ENCODE measurements at places on chromosomes 2 and 18.
A peak's percentile ranks its signal among the peaks of the same experiment; 100 is the strongest.

GRCh38 chr2:147430408-147430807, 414.4 kb upstream of the ACVR2A start:
- DNase-seq, result no peak

GRCh38 chr2:30393510-30393909, 53.5 kb upstream of the LCLAT1 start:
- DNase-seq, result no peak

GRCh38 chr2:142585785-142586184, 291.7 kb upstream of the KYNU start:
- no peak for DNase-seq

DNA sequence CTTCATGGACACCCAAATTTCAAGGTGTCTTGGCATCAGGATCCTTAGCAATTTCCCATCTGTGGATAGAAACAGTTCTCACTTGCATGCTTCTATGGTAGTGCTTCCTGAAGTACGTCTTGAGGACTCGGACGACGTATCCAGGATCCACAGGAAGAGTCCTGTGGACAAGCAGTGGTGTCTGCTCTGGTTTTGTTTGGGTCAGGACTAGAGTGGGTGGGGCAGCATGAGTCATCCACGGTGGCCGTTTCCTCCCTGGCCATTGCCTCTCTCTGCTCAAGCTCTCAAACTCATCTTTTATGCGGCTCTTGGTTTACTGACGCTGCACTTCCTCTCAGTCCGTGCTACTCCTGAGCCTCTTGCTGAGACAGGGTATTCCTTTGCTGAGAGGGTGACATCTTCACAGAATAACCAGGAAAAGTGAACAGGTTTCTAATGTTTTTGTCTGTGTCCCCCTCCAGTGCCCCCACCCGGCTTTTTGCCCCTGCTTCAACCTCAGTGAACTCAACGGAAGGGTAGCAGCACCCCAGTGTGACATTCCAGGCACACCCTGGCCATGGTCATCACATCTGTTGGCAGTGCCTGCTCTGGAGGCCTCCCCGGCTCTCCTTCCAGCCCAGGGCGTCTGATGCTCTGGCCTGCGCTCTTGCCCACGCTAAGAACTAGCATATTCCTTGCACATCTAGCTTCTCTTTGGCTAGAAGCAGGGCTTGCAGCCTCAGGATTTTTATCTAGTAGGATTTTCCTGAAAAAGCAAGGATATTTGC, 62.2 kb downstream of the ARMC9 start:
- DNase-seq, result no peak

DNA sequence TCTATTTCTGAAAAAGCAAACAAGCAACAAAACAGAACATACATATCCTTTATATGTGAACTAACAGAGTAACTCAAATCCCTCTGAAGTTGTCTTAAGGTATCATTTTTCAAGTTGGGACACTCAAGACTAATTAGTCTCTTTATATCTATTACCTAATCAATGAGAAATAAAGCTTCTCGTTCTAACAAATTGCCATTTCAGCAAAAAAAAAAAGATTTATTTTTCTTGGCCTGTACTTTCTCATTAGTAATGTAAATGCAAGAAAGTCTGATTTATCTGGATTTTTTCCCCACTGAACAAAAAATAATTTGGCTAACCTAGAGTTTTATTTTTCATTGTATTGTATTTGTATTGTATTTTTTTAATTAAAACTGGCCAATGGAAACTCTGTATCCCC, 176.1 kb upstream of the NOL4 start:
- DNase-seq, result no peak

DNA sequence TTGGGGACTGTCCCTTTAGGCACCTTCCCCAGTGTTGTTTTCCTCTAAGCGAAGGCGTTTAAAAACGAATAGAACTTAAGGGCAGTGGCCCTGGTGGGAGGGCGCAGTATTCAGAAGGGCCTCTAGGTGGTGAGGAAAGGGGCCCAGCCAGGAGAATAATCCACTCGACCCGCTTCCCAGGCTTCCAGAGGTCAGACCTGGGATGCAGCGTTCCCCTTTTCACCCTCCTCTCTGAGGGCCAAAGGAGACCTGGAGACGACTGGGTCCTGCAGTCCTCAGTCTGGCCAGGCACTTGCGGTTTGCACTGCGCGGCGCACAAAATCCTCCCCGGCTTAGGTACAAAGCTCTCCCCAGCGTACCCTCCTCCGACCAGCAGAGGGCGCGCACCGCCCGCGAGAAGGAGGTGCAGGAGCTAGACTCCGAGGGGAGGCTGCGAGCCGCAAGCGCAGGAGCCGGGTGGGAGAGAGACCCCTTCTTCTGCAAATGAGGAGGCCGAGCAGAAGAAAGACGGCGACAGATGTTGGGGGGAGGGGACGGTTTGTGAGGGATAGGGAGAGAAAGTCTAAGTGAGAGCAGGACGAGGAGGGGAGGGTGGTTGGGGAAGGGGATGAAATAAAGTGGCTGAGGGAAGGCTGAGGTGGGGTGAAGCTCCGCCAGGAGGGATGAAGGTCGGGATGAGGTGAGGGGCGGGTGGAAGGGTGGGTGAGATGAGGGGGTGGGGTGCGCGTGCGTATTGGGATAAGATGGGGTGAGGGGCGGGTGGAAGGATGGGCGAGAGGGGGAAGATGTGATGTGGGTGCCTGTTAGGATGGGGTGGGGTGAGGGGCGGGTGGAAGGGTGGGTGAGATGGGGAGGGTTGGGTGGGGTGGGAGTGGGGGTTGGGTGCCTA, 4.9 kb downstream of the FEV start:
- DNase-seq, result peak; percentile 23

DNA sequence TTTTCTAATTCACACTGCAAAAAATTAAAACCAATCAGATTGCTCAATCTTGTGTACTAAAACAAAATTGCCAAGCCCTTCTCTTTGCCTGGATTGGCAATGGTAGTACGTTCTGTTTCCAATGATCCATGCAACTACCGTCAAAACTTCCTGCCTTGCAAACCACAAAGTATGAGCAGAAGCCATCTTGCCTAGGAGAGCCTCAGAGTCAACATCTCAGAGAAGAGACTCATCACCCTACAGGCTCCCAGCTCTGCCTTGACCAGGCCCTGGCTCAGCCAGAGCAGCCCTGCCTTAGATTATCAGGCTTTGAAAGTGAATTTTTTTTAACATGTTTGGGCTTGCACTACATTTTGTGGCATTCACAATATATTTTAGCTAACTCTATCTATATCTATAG, 574.1 kb downstream of the SATB2 start:
- DNase-seq, result no peak

GRCh38 chr2:144414324-144414845, 105.5 kb downstream of the ZEB2 start:
- no peak for DNase-seq

DNA sequence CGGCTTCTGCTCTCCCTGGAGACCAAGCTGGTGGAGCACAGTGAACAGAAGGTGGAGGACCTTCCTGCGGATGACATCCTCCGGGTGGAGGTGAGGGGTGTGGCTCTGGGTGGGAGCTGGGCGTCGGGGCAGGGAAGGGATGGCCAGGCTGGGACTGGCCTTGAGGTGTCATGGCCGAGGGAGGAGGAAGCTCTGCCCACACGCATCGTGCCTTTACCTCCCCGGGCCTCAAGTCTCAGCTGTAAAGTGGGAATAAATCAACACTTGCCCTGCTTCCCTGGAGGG, 98.2 kb downstream of the DYSF start:
- no peak for DNase-seq

DNA sequence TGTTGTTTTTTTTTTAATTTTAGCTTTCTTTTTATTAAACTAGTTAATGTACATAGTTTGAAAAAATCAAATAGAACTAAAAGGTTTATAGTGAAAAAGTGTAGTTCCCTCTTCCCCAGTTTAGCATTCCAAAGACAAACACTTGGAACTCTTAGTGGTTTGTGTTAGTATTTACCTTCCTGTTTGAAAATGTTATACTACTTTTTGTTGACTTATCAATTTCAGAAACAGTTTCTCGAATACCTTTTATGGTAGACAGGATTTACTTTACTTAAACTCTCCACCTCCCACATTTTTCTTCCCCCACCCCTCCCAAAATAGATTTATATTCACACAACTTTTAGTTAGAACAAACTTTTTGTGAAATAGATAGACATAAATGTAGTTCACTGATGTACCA, 26.7 kb downstream of the PLEKHA3 start:
- DNase-seq, result no peak

GRCh38 chr18:331221-331821, 63.5 kb upstream of the THOC1 start:
- no peak for DNase-seq

- DNase-seq, result no peak
Measured at GRCh38 chr2:9704600-9704999, 73.8 kb upstream of the YWHAQ start.

DNA sequence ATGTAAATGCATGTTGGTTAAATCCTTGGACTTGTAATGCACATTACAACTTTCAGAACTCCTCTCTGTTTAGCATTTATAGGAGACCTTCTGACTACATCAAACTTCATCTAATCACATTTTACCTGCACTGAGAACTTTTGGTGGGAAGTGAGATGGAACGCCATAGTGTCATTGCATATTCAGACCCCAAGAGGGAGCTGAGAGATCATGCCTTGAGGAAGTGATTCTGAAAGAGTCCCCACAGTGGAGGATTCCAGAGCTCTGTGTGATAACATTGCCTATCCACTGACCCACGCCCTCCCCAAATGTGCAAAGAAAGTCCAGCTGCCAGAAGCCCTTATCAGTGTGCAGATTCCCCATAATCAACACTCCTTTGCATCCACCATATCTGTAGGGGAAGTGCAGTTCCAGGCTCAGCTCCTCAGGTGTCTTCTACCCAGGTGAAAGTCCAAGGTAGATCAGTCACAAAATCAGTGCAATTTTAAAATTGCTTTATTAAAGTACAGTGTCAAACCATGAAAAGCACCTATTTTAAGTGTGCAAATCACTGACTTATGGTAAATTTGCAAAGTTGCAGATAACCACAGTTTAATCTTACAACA, 212.4 kb downstream of the RPIA start:
- no peak for DNase-seq

- DNase-seq, result no peak
Measured at GRCh38 chr2:177432703-177433102, 40.1 kb downstream of the AGPS start.

- no peak for DNase-seq
Measured at GRCh38 chr2:221616561-221616960, 44.5 kb upstream of the EPHA4 start.

DNA sequence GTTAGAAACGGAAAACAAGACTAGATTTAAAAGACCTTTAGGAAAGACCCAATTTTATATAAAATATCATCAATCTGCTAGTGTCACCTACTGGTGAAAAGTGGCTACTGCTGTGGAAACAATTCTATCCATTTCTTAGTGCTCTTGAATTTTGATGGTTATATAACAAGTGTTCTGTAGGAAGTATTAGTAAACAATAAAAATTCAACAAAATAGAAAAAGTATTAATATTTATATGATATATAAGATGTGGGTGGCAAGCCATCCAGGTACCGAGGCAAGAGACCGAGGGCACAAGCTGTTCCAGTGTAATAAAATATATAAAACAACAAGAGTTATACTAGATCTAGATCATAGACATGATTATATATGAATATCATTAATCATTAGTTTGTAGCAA, 6.2 kb upstream of the TMEM87B start:
- no peak for DNase-seq

- no peak for DNase-seq
Measured at GRCh38 chr2:16224298-16225045, 284.1 kb downstream of the MYCN start.

- DNase-seq, result no peak
Measured at GRCh38 chr2:138201286-138201685, 237.0 kb downstream of the HNMT start.

DNA sequence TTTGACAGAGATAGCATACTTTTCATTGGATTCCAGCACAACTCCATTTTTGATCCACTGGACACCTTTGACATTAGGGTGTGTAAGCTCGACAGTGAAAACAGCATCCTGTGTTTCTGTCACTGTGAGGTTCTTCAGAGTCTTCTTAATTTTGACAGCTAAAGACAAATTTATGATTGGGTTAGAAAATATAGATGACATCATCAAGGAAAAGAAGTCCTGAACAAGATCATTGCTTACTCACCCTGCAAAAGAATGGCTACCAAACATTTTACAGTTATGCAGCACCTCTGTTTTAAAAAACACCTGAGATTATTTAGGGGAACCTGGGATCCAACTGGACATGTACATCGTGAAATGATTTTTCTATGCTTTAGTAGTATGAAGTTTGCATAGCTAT, 36.7 kb downstream of the TTN start:
- DNase-seq, result no peak

- no peak for DNase-seq
Measured at GRCh38 chr2:138960191-138960590, 180.0 kb upstream of the NXPH2 start.

DNA sequence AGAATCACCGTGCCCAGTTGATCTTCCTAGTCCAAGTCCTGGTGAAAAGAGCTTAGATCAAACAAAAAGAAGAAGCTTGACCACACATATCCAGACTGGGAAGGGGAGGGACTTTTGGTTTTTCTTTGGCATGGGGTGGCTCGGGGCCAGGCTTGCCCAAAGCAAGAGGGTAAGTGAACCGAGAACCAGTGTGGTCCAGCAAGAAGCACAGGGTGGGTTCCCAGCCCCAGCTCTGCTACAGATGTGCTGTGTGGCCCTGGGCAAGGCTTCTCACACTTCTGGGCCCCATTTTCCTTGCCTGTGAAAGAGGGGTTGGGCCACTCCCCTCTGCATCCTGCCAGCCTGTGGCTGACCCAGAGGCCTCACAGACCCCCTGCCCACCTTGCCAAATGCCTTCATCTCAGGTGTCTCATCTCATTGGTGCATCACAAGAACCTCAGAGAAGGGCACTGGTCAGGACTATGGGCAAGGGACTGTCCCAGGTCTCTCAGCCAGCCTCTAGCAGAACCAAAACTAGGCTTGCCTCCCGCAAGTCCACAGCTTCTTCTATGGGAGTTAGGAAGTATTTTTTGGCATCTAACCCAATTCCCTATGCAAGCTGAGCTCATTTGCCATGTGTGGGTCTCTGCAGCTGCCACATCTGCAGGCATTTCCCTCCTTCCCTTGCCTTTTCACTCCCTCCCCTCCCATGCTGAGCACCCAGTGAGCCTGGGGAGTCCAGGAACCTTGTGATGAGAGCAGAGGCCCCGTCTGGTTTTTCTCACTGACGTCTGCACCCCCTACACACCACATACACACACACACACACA, 6.9 kb downstream of the ATP6V1B1 start:
- no peak for DNase-seq

DNA sequence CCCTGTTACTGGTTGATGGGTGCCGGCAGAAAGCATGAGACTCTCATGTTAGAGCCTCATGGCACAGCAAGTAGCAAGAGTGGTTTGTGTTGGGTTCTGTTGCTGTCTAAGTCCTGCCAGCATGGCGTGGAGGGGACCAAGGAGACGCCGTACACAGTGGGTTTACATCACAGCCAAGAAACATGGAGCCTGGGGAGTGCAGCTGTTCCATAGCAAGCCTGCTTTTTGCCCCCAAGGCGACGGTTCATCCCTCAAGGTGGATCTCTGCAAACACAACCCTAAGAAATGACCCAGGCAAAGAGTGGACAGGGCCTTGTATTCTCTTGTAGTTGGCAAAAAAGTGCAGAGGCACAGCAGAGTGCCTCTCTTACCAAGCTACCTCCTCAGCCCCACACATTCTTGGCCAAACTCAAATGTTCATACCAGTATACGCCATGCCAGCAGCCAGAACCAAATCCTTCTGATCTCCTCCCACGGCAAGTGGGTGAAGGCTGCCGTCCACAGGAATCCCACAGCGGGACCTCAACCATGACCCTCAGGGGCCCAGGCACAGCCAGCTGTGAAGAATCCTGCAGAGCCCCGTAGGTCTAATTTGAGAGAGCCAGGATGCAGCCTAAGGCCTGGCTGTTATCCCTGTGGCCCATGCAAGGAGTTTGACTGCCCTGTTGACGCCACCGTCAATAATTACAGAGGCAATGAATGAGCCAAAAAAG, 19.0 kb downstream of the SNED1 start:
- DNase-seq, result no peak

Data from T1000 (cell line).